ENCODE measurements at places on chromosomes 6 and 20.

- DNase-seq, result no peak
These were observed 24.6 kb upstream of the ASF1A start for GRCh38 chr6:118869350-118869749.

GRCh38 chr6:12504325-12504966, 212.1 kb upstream of the PHACTR1 start:
- no peak for DNase-seq

GRCh38 chr6:42281570-42281969, 63.9 kb upstream of the MRPS10 start:
- DNase-seq, result no peak

GRCh38 chr6:138999949-139000725, 12.1 kb upstream of the REPS1 start:
- DNase-seq, result no peak

DNA sequence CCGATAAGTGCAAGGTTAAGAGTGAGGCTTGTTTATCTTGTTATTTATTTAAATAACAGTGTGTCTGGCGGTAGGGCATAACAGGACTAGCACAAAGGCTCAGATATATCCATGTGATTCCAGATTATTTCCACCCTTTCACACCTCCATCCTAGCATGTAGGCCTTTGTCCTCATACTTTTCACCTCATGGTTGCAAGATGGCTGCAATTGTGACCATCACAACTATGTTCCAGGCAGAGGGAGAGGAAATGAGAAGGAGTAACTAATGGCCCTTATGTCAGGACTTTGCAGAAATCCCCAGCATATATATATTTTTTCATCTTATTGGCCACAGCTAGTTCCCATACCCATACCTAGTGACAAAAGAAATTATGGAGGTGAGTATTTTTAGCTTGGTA, 23.5 kb upstream of the RALY start:
- no peak for DNase-seq

DNA sequence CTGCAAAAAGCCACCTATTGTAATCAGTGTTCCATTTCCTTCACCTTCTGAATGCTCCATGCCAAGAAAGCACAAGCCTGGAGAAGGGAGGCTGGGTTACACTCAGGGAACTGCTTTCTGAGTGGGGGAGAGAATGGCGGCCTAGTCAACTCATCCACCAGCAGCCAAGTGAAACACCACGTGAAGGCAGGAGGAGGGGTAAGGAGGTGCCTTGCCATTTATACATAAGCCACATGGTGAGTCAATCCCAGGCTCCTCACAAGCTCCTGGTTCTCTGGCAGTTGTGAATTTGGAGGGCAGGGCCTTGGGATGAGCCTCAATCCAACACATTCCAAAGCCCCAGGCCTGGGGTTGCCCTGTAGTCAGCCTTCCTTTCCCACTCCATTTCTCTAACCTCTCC, 149.4 kb downstream of the CD24 start:
- no peak for DNase-seq

GRCh38 chr6:32436995-32437836, 2.5 kb upstream of the HLA-DRA start:
- no peak for DNase-seq

GRCh38 chr6:156963712-156964700, 186.8 kb downstream of the ARID1B start:
- DNase-seq, result no peak

DNA sequence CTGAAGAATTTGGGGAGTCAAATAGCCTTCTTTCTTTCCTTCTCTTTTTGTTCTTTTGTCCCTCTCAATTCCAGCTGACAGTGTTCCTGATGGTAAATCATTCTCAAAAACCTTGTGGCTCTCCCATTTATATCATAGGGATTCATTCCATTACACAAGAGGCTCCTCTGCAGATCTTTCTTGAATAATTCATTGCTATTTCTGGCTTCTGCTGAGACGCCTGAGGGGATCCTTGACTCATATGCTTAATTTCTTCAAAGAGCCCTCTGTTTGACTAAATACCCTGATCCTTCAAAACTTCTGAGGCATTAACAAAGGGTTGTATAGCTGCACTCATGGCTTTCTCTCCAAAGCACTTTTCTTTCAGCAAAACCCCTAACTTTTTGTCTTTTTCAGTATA, 289.3 kb downstream of the FARS2 start:
- no peak for DNase-seq

DNA sequence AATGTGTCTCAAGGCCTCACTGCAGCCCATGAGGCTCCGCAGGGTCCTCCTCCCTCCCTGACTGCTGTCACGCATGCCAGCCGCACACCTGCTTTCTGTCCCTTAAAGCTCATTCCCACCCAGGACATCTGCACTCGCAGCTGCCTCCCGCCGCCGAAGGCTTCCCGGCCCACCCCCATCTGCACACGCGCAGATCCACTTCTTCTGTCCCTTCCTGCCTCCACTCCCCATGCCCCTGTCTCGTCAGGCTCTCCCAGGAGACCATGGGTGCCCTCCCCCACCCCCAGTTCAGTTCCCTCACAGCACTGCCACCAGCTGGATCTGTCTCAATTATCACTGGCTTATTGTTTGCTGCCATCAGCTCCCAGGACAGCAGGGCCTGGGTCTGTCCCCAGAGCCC, 63.0 kb downstream of the RIPOR3 start:
- no peak for DNase-seq

DNA sequence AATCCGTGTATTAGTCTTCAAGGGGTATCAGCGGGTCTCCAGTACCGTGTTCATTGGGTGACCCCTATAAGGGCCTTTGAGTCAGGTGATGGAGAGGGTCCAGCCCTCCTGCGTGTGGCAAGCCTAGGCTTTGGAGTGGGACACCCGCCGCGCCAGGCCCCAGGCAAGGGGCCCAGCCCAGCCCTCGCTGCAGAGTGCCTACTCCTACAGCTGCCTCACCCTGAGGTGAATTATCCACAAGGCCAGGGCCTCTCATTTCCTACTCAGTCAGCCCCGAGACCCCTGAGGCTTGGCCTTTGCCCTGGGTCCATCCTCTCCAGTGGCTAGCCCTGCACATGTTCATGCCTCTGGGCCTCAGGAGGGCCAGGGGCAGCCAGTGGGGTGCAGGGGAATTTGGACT, 45.1 kb downstream of the TMEM242 start:
- DNase-seq, result no peak

DNA sequence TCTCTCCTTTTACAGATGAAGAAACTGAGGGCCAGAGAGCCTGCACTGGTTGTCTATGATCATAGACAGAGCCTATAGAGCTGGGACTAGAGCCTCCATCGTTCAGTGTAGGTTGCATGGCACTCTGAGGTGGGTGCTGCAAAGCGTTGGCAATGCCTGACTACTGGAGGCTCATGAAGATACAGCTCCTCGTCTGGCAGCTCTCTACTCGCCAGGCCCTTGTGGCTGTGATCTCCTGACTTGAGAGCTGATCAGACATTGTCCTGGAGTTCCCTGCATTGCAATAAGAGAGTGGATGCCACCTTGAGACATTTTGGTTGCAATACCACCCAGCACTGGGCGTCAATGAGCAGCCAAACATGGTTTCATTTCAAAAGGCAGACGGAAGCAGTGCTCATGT, 270.1 kb upstream of the ARID1B start:
- DNase-seq, result no peak
